Kidney (tissue), 22 donors: ENCODE measurements at places on chromosomes 12 and 14. TPM values are rescaled to one million over a fixed set of nuclear protein-coding genes. Genes with fewer than 3 reads are reported as not detected.
A peak's percentile ranks its signal among the peaks of the same experiment; 100 is the strongest.

CLEC1B gene
- total RNA-seq = not detected

- no peak for DNase-seq
These were observed 55.6 kb downstream of the GTF2A1 start for GRCh38 chr14:81165188-81165587.

GRCh38 chr14:79044894-79045624 lies 874.9 kb downstream of the NRXN3 start:
- peak; percentile 66 for DNase-seq

- DNase-seq = no peak
These were observed 563.0 kb downstream of the RERGL start for GRCh38 chr12:17527021-17527420.
